ENCODE measurements at places on chromosomes 1 and 21. TPM values are rescaled to one million over a fixed set of nuclear protein-coding genes. Genes with fewer than 3 reads are reported as not detected.

DNA sequence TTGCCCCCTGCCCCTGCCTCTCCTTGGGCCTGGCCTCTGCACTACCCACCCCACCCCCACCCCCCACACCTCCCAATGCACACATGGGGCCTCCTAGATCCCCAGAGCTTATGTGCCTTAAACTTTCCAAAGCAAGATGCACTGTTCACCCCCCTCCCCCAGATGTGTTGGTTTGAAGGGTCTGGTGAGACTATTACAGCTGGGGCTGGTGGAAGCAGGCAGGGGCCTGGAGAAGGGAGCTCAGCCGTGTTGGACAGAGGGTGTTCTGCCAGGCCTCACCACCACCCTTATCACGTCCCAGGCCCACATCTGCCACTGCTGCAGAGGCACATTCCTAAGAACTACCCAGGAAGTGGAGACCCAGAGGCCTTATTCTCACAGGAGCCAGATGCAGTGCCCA, 18.3 kb upstream of the RSPO1 start:
- no peak for DNase-seq

COL24A1 gene
- 0.38 TPM for total RNA-seq

- DNase-seq, result no peak
Measured at GRCh38 chr1:205283270-205284147, 38.0 kb downstream of the NUAK2 start.

PDIK1L gene
- total RNA-seq, result 8.1 TPM

GRCh38 chr1:116717318-116717717, 36.9 kb upstream of the CD2 start:
- DNase-seq, result no peak

GRCh38 chr1:92756537-92756936, 28.4 kb downstream of the EVI5 start:
- DNase-seq, result no peak

DNA sequence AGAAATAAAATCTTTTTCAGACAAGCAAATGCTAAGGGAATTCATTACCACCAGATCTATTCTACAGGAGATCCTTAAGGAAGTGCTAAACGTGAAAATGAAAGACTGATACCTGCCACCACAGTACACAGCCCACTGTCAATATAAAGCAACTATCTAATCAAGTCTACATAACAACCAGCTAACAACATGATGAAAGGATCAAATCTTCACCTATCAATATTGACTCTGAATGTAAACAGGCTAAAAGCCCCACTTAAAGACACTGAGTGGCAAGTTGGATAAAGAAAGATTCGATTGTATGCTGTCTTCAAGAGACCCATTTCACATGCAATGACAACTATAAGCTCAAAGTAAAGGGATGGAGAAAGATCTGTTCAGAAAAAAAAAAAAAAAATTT, 492.4 kb downstream of the COL11A1 start:
- no peak for DNase-seq

DNA sequence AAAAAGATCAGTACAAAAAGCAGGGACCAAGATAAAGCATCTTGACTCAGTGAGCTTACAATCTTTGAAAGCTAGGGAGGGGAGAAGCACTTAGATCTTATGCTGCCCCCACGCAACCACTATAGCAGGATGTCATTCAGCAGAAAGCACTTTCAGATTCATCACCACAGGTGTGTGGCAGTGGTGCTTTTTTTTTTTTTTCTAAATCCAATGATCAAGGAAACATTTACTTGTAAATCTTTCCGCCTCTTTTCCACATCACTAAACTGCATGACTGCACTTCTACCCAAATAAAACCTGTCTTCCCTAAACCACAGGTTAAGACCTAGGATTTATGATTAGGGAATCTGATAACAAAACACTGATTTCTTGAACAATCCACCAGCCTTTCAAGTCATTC, 154.8 kb downstream of the SLC45A1 start:
- DNase-seq, result no peak
